A172 (cell line): ENCODE measurements at places on chromosomes 1 and 21.

- DNase-seq: no peak
Observed at GRCh38 chr1:89873288-89873687, 52.5 kb downstream of the LRRC8D start.

- DNase-seq: no peak
Observed at GRCh38 chr1:175792136-175792535, 48.7 kb upstream of the TNR start.

GRCh38 chr21:25890001-25890400 is 155.2 kb downstream of the GABPA start:
- no peak for DNase-seq

GRCh38 chr1:160674415-160674814 is 27.6 kb upstream of the SLAMF1 start:
- no peak for DNase-seq
